Islet precursor cell (in vitro differentiated cells): ENCODE measurements at places on chromosomes 12 and 14.
A peak's percentile ranks its signal among the peaks of the same experiment; 100 is the strongest.

DNA sequence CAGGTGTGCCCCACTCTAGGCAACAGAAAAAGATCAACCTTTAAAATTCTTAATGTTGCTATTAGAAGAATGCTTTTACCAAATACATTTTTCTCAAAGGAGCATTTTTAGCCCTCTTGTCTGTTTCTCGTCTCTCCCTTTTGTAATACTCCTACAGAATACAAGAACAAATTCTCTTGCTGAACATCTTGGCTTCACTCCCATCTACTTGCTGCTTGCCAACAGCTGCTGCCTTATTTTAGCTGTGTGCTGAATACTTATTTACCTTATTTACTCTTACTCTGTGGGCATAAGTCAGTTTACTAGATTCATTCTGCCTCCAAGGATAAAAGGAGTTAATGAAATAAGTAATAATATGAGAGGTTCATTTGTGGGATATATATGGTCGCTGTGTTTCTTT, 70.8 kb downstream of the POLR3B start:
- DNase-seq, result no peak

GRCh38 chr14:100824091-100824551, 1.8 kb upstream of the MEG3 start:
- DNase-seq, result no peak

GRCh38 chr12:85065837-85066482, 29.8 kb downstream of the LRRIQ1 start:
- no peak for DNase-seq

- peak; percentile 64 for DNase-seq
Observed at GRCh38 chr12:53493610-53494391, 5.5 kb downstream of the MAP3K12 start.

DNA sequence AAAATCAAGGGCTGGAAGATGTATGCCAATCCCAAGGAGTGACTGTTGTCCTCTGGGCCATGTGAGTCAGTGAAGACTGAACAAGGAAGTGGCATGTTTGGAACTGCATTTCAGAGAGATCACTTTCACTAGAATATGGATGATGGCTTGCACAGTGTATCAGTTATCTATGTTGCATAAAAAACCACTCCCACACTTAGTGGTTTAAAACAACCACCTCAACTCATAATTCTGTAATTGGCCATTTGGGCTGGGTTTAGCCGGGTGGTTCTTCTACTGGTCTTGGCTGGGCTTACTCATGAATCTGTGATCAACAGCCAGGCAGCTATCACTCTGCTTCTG, 15.4 kb downstream of the BDKRB1 start:
- DNase-seq, result no peak

DNA sequence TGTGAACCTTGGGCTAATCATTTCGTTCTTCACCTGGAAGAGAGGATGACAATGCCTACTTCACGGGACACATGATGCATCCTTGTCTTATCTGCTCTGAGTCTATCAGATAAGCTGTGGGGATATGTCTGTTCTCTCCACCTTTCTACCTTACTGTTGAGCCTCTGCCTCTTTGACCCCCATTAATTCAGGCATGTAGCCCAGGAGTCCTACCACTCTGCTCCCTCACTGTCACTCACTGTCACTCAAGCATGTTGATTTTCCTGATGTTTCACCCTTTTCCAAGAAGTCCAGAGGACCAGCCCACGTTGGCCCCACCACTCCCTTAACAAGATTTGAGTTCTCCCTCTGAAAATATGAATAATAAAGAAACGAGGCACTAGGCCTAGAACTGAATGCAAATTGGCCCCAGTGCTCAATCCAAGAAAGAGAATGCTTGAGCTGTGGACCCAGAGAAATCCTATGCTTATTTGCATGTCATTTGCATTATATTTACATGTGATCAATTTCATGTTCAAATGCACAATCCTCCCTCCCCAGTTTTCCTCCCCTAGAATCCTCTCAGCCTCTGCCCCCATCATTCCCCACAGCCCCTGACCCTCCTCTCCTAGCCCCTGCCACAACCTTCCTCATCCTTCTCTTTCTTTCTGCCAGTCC, 6.4 kb upstream of the SMUG1 start:
- no peak for DNase-seq

DNA sequence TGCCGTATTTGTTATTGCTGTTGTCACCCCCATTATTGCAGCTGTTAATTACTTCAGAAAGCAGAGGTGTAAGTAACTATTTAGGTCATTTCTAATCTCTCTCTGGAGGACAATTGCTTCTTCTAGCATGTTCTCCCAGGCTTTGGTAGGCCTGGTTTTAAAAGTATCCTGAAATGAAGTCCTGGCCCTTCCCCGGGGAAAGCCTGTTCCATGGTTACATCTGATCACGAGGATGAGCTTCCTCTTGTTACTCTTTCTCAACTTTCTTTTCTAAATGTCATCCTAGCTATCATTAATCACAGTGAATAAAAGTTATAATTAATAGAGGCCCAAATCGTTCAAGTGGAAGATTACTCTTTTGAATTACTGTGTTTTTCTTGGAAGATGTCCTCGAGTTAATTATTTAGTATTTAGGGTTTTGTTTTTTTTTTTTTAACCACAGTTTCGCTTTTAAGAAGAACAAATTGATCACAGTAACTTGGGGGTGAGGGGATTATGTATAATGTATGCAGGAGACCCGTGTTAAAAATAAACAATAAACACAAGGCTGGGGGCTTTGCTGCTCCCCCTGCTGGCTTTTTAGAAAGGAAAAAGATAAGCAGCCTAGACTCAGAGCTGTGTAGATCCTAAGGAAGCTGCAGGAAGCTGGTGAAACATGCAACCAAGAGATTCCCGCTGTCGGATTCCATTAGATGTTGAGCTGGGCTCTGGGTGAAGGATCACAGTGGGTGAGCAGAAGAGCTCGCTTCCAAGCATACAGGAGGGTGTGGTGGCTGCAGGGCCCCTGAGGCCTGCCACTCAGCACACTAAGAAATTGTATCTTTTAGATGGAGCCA, 420.1 kb downstream of the FUT8 start:
- DNase-seq, result no peak

- no peak for DNase-seq
Observed at GRCh38 chr14:44531658-44532057, 24.6 kb upstream of the FSCB start.

GRCh38 chr12:67358781-67359338, 89.7 kb downstream of the CAND1 start:
- DNase-seq, result no peak

DNA sequence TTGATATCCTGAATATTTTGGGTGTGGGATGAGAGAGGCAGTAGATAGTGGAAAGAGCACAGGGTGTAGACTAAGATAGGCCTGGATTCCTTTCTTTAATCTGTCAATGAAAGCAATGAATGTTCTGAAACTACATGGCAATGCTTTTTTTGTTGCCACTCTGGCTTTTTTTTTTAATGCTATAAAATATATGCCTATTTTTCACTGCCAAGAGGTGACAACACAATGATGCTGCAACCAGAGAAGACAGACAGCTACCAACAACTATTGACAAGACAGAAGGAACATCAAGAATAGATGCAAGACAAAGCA, 9.4 kb downstream of the ANG start:
- no peak for DNase-seq

GRCh38 chr14:91416744-91417119, 888 bp downstream of the CCDC88C start:
- peak; percentile 55 for DNase-seq

GRCh38 chr12:69044887-69045286, 111.9 kb upstream of the CPM start:
- DNase-seq, result peak; percentile 74

- DNase-seq, result no peak
Observed at GRCh38 chr12:42474391-42474790, 115.2 kb downstream of the PRICKLE1 start.

DNA sequence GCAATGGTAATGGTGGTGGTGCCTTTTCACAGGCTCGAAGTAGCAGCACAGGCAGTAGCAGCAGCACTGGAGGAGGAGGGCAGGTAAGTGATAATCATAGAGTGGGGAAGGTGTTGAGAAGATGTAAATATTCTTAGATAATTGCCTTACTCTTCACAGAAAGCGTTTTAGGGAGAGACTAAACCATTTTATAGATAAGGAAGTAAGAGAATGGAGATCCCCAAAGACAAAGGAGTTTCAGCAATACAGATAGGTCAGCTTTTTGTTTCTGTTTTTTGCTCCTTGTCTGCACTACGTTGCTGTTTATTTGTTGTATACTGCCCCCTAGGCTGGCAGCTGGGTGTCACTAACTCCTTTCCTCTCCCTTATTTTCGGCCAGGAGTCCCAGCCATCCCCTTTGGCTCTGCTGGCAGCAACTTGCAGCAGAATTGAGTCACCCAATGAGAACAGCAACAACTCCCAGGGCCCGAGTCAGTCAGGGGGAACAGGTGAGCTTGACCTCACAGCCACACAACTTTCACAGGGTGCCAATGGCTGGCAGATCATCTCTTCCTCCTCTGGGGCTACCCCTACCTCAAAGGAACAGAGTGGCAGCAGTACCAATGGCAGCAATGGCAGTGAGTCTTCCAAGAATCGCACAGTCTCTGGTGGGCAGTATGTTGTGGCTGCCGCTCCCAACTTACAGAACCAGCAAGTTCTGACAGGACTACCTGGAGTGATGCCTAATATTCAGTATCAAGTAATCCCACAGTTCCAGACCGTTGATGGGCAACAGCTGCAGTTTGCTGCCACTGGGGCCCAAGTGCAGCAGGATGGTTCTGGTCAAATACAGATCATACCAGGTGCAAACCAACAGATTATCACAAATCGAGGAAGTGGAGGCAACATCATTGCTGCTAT, 2.0 kb downstream of the SP1 start:
- DNase-seq, result peak; percentile 89

GRCh38 chr12:59723520-59723919, 127.7 kb downstream of the SLC16A7 start:
- no peak for DNase-seq

- no peak for DNase-seq
Observed at GRCh38 chr14:103703433-103704385, 11.5 kb downstream of the XRCC3 start.

DNA sequence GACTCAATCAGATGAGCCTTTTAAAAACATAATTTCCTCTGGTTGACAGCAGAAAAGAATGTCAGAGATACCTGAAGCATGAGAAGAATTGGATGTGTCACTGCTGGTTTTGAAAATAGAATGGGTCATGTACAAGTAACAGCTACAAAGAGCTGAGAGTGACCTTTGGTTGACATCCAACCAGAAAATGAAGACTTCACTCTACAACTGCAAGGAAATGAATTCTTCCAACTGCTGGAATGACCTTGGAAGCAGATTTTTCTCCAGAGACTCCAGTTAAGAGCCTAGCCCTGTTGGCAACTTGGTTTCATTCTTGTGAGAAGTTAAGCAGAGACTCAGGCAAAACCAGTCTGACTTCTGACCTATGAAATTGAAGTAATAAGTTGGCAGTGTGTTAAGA, 505.9 kb downstream of the SLC16A7 start:
- DNase-seq, result no peak

GRCh38 chr14:23117371-23118020, 1.6 kb downstream of the CEBPE start:
- DNase-seq, result peak; percentile 50
